CD4-positive, alpha-beta memory T cell (primary cell): ENCODE measurements at places on chromosomes 7 and 10.

- no peak for DNase-seq
These were observed 4.4 kb upstream of the FAM107B start for GRCh38 chr10:14779001-14779651.

- DNase-seq: no peak
These were observed 41.8 kb downstream of the COL17A1 start for GRCh38 chr10:104043854-104044253.

- no peak for DNase-seq
These were observed 35.6 kb downstream of the COL13A1 start for GRCh38 chr10:69837261-69837660.

GRCh38 chr7:1644341-1645070 is 25.6 kb upstream of the ELFN1 start:
- no peak for DNase-seq

GRCh38 chr10:59372543-59372942 is 10.2 kb upstream of the FAM13C start:
- DNase-seq: no peak

DNA sequence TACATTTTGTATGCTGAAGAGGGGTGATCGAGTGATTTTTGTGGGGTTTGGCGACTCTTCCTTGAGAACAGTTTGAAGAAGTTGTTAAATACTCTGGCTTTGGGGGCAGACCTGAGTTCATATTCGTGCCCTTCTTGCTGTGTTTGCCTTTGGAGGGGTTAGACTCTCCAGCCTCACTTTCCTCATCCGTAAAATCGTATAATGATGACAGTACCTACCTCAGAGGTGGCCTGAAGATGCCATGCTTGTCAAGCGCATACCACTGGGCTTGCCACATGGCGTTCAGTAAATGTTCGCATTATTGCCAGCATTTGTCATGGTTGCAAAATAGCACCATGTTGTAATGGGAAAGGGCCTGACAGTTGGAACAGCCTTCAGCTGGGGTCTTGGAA is 1.3 kb downstream of the STK17A start:
- DNase-seq: peak; percentile 45

- no peak for DNase-seq
These were observed 23.7 kb upstream of the SEPTIN7 start for GRCh38 chr7:35777121-35777520.

DNA sequence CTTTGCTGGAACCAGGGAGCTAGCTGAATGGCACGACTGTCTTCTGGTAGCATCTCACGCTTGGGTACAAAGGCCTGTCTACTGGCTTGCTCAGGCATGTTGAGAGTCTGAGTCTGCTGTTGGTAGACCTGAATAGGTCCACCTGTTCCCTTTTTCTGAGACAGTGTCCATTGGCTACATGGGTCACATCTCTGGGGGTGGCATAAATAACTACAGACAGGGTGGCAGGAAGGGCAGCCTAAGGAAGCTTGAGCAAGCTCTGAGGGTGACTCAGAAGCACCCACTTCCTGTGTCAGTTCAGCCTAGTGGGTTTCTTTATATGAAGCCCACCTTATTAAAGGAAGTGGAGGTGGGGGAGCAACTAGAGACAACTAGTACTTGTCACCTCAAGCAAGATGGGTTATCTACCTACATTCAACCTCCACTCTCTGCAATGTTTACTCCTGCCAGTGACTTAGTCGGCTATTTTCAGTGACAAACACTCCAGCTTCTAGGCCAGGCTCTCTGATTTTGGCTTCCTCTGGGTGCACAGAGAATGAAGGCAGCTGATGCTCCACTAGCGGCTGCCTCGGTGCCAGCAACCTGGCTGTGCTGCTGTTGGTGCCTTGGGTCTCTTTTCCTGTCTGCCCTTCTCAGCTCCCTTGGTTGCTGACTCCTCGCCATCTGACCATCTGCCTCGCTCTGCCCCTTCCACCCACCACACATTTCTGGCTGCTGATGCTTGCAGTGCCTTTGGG is 5.7 kb upstream of the ZYX start:
- DNase-seq: peak; percentile 79

DNA sequence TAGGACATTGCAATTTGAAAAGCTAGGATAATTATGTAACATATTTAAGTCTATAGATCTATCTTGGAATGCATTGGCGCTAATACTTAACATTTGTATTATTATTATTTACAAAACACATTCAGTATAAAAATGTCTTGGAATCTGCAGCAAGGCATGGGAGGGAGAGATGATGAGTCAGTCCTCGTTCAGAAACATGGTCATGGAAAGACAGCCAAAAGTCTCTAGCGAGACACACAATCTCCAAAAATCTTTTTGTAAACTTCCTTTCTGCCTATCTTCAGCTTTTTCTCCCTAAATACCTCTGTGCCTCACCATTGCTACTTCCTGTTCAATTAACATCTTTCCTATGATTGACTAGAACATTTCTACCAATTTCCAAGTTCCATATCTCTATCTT is 188.4 kb upstream of the CACNA2D1 start:
- no peak for DNase-seq

GRCh38 chr10:61164458-61165160 is 220.6 kb upstream of the RHOBTB1 start:
- DNase-seq: no peak

DNA sequence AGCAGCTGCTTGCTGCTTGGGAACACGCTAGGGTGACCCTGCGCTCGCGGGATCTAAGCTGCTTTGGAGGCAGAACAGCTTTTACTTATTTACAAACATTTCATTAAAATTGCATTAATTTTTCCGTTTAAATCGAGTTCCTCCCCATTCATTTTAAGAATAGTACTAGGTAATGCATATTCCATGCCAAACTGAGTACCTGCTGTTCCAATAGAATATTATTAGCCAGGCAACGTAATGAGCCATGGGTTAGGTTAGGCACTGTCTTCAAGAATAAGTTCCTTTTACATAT is 860 bp downstream of the EXOC6 start:
- no peak for DNase-seq

GRCh38 chr7:140062118-140062527 is 628 bp downstream of the PARP12 start:
- DNase-seq: peak; percentile 47

DNA sequence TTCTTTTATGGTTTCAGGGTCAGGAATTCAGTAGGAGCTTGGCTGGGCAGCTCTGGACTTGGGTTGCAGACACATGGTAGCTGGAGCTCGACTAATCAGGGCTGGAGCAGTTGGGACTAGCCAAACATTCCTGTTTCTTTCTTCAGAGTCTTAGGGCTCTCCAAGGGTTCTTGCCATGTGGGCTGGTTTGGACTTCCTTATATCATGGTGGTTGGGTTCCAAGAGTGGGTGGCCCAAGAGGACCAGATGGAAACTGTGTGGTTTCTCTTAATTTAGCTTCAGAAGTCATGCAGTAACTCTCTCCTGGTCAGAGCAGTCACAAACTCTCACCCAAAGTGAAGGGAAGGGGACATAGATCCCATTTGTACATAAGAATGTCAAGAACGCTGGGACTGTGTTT is 270.1 kb upstream of the FZD1 start:
- DNase-seq: no peak

DNA sequence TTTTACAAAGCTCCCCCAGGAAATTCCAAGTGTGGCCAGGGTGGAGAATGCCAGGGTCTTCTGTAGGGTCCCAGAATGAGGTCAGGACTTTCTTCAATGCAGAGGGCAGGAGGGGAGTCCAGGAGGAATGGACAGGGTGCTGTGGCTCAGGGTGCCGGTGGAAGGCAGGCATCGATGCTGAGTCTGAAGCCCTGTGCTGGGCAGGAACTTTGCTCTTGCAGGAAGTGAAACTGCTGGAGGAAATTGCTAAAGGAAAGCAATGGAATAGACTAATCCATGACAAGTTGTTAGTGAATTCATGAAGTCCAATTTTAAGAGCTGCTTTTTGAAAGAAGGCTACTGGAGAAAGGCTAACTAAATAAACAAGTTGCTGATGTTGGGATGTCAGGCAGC is 14.8 kb downstream of the PTPRE start:
- no peak for DNase-seq

DNA sequence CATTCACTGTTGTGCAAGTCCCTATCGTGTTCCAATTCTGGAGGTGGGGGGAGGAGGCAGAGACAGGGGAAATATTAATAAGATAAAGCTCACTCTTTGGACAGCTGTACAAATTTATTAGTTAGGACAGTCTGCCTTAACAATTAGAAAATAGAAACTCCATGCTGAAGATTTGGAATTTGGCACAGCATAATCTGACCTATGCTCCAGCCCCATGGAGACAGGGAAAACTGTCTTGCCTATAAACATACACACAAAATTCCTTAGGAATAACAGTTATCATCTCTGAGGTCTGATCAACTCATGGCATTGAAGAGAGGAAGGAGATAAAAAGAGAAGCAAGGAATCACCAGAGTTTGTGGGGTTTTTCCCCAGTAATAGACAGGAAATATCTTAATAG is 335.4 kb upstream of the MEOX2 start:
- DNase-seq: no peak

- DNase-seq: no peak
These were observed 342.3 kb upstream of the SEMA3D start for GRCh38 chr7:85529201-85529600.

GRCh38 chr7:102306916-102307677 is 20.4 kb downstream of the SH2B2 start:
- DNase-seq: no peak

- DNase-seq: no peak
These were observed 27.8 kb downstream of the CXCL12 start for GRCh38 chr10:44357023-44357540.

GRCh38 chr10:57696641-57697040 is 571.1 kb downstream of the IPMK start:
- DNase-seq: no peak

DNA sequence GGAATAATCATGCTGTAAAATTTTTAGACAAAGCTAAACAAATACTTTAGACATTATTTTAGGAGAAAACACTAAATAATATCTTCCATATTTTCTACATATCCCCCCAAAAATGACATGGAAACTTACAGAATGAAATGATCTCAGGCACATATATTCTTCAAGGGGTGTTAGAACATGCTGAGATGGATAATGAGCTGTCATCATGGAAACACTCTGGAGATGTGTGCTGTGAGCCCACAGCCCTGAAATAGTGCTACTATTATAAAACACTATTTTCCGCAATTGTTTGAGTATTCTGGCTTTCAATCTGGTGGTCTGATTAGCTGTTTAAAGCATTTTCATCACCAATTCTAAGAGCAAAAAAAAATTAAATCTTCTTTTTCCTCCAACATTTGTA is 385.7 kb downstream of the PHTF2 start:
- DNase-seq: no peak

- DNase-seq: no peak
These were observed 23.0 kb downstream of the CDH23 start for GRCh38 chr10:71419750-71420149.

- DNase-seq: no peak
These were observed 196.7 kb downstream of the SEMA3E start for GRCh38 chr7:83452256-83452655.

DNA sequence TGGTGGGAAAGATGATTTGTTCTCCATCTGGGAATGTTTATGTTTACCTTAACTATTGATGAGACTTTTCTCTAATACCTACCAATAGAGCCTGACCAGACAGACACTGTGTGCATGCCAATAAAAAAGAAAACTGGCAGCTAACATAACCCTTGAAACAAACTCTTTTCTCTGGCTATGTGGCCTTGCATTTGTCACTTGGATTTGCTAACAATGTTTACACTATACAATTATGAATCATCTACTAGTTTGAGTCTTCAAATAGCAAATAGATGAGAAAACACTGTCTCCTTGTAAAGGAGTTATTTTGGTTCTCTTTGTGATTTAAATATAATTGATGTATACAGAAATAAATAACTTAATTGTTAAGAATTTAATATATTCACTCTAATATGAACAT is 273.1 kb downstream of the SEMA3D start:
- no peak for DNase-seq

GRCh38 chr10:112844681-112845544 is 105.1 kb upstream of the TCF7L2 start:
- DNase-seq: no peak

- no peak for DNase-seq
These were observed 212.1 kb upstream of the PPP1R3A start for GRCh38 chr7:114130866-114131265.

- peak; percentile 54 for DNase-seq
These were observed 148.8 kb downstream of the HECW1 start for GRCh38 chr7:43260980-43261878.

- no peak for DNase-seq
These were observed 441 bp downstream of the CCDC186 start for GRCh38 chr10:114173603-114173920.

DNA sequence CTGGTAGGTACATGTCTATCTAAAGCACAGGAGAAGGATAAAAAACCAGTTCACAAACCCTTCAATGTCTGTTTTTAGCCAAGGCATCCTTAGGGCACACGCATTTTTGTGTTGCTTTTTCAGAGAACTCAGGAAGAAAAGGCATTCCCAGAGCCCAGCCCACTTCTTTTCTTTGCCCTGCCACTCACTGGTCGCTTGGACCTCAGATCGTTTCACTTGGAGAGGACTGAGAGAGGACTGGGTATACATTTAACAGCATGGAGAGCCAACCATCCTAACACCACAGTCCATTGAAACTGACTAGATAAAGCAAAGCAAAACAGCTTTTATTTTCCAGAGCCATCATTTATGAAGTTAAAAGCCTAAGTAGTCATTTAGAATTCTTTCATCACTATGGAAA is 194.2 kb downstream of the CAMK1D start:
- no peak for DNase-seq
